T1000 (cell line): ENCODE measurements at places on chromosomes 5 and 9.

- DNase-seq: no peak
Measured at GRCh38 chr9:5468850-5469249, 18.5 kb downstream of the CD274 start.

DNA sequence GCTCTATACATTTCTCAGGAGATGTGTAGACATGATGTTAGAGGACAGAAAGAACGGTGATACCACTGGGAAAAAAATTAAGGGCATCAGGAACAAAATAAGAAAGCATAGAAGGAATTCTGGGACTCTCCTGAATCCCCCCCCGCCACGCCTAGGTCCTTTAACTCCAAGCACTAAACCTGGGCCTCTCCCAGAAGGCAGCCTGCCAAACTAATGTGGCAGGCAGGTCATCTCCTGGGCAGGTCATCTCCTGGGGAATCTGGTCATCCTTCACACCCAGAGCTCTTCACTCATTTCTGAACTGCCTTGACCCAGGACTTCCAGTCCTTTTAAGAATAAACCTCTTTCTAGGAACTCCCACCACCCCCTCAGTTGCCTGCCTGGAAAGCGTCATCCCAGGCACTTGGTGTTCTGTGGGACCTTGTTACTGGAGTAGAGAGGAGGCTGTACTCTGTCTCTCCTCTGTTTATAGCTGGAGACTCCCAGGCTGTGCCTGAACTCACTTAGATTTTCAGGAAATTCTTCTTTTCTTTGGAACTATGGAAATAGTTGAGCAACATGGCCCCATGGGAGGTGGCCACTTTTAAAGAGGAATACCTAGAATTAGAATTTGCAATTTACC lies 24.1 kb downstream of the PSAT1 start:
- no peak for DNase-seq

GRCh38 chr5:36397901-36398536 lies 96.3 kb upstream of the RANBP3L start:
- no peak for DNase-seq

DNA sequence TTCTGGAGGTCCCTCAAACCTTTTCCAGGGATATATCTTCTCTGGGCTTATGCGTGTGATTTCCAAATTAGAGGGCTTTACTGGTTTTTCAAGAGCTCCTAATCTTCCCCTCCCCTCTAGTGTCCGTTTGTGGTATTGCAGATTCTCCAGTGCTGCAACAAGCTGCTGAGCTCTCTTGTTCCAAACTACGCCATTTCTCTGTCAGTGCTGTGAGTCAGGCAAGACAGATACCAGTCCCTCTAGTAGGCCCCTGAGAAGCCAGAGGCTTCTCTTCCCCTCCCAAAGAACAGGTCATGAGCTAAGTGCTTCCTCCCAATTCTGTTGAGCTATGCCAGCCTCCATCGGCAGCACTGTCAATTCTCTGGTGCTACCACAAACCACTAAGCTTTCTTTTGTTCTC lies 149.5 kb downstream of the FANCC start:
- DNase-seq: peak; percentile 47

GRCh38 chr5:171816666-171817065 lies 31.0 kb downstream of the SMIM23 start:
- DNase-seq: no peak

- DNase-seq: no peak
Measured at GRCh38 chr9:99264070-99264680, 42.1 kb downstream of the SEC61B start.

GRCh38 chr9:99180199-99180598 lies 41.5 kb downstream of the ALG2 start:
- no peak for DNase-seq

DNA sequence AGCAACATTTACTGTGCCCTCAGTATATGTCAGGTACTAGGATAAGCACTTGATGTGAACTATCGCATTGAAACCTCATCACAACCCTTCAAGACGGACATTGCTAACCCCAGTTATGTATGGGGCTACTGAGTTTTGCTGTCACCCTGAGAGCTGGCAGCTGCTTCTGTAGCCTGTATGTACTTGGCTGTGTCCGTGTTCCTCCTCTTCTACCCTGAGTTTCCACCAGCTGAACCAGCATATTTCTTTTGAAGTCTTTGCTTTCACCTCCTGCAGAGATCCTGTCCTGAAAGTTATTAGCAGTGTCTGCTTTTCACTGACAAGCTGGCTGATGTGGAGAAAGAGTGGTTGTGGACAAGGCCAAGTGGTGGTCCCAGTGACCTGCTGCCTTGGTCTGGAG lies 63.3 kb downstream of the ADGRV1 start:
- no peak for DNase-seq
